ENCODE measurements at places on chromosomes 16 and 17. TPM values are rescaled to one million over a fixed set of nuclear protein-coding genes. Genes with fewer than 3 reads are reported as not detected.

FZD2 gene
- 49.4 TPM for polyA plus RNA-seq

KCTD19 gene
- polyA plus RNA-seq, result 0.25 TPM

DNA sequence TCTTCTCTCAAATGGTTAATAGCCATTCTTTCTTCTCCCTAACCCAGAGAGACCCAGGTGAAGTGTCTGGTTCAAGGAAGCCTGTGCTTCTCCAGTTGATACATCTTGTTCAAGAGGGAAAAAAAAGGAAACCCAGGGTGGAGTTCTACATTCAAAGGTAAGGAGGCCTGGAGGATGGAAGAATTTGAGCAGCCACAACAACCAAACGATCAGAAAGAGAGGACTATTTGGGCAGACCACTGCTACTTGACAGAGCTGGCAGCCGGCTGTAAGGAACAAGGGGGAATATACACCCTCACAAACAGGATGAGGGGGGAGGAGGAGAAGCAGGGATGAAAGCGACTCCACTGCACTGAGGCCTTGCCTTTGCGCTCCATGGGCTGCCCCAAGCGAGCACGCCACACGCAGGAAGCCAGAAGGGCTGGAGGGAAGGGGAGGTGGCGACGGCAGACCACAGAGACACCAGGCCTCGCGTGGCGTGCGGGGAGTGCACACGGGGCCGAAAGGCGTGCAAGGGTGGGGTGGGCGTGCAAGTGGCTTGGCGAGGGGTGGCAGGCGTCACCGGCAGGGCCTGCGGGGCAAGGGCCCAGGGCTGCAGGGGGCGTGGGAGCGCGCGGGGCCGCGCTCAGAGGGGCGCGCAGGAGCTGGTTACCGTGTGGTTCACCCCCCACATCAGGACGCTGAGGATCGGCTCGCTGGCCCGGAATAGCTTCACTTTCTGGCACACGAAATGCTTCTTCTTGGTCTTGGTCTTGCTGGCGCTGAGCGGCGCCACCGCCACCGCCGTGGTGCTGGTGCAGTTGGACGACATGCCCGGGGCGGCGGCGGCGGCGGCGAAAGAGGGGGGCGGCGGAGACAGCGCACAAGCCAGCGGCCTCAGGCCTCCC lies 499 bp downstream of the PIP4K2B start:
- no peak for DNase-seq

DNA sequence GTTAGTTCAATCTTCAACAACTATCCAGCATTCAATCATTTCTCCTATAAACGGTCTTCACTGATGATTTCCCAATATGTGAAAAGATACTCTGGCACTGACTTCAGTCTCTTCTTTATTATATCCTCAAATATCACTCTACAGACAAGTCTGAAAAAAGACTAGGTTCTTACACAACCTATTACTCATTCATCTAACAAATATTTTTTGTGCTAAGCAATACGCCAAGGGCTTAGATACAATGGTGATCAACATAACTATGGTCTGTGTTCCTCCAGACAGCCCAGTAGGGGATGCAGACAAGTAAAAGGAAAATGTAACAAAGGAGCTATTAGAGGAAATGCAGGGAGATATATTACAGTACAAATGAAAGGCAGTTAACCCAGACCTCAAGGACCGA lies 63.9 kb downstream of the MYO1D start:
- DNase-seq, result no peak
